HTR-8/SVneo (cell line): ENCODE measurements at places on chromosomes 1 and 21.

GRCh38 chr1:153431002-153431401 is 14.7 kb downstream of the S100A7A start:
- DNase-seq = no peak

DNA sequence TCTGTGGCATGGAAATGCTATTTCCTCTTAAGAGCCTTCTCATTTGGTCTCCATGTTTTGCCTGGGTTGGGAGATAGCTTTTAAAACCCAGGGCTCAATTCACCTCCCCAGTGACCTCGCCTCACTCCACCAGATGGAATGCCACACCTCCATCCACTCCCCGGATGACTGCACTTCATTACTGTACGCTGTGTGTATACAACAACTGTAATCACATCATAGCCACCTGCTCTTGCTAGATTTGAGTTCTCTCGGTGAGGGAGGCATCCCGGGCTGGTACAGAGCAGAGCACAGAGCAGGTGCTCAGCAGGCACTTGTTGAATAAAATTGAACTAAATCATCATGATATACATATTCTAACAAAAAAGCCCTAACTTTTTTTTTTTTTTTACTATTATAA is 26.0 kb downstream of the SDE2 start:
- DNase-seq = no peak

GRCh38 chr1:244952940-244953339 is 88.6 kb upstream of the HNRNPU start:
- DNase-seq = no peak

GRCh38 chr1:34926156-34926555 is 3.3 kb downstream of the DLGAP3 start:
- no peak for DNase-seq

DNA sequence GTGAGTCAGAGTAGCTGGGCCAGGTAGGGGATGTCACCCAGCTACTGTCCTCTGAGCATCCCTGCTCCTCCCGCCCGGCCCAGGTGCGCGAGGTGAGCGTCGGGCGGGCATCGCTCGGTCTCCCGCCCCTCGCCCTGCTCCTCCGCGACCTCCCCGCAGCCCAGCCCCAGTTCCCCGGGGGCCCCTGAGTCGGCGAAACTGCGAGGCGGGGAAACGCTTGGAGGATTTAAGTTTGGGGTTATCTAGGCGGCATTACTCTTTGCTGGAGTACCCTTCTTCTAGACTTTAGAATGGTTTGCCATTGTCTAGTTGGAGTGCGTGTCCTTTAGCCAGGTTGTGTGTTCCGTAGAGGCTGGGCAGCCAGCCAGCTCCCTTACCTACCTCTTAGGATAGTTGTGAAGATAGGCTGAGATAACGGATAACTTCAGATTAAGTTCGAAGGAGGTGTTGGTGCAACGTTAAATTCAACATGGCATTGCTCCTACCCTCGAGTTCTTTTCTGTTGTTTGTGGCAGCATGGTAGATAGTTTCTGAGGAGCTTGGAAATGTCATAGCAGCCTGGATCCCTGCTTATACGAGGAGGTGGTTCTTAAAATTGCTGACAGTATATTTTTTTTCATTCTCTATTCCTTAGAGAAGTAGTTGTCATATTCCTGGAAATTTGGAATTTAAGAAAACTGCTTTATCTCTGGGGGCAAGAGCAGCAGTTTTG is 697 bp downstream of the AGO3 start:
- no peak for DNase-seq

DNA sequence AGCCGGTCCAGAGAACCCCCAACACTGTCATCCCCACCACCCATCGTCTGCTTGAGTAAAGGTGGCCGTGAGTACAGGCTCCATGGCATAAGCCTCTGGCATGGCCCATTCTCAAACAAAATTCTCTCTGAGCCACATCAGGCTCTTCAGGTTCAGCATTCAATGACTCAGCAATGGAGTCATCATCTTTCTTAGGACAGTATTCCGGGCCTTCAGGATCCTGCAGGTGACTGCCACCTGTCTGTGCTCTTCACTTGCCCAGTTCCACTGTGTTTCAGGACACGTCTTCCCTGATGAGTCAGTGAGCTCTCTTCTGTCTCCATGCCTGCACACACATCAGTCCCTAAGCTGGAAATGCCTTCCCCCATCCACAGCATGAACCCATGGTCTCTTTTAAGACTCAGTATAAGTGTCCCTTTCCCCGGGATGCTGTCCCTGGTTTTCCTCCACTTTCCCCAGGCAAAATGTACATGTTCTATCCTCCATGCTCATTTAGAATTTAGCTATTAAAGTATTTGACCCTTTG is 81.1 kb upstream of the FGGY start:
- DNase-seq = no peak

DNA sequence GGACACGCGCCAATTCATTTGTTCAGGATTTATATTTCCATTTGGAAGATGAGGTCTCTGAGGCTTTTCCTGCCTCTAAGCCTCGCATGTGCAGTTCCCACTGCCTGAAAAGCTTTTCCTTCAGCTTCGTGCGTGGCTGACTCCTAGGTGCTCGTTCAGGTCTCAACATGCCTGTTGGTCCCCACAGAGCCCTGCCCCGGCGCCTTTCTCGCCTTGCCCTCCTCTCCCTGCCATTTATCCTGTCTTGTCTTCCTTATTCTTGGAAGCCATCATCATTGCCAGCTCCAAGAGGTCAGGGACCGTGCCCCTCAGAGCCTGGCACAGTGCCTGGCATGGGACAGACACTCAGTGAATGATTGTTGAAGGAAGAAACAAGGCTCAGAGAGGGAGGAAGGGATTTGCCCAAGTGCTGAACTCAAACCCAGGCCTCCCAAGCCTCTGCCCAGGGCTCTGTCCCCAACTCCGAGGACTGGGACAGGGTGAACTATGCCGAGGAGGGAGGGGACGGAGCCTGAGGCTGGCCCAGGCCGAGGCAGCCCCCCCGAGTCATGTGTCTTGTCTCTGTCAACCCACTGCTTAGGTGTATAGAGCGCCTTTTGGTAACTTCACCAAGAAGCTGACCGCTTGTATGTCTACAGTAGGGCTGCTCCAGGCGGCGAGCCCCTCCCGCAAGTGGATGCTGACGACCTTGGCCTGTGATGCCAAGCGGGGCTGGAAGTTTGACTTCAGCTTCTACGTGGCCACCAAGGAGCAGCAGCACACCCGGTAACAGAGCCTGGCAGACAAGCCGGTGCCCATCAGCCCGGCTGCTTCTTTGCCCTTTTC is 47.3 kb downstream of the DISP3 start:
- no peak for DNase-seq

DNA sequence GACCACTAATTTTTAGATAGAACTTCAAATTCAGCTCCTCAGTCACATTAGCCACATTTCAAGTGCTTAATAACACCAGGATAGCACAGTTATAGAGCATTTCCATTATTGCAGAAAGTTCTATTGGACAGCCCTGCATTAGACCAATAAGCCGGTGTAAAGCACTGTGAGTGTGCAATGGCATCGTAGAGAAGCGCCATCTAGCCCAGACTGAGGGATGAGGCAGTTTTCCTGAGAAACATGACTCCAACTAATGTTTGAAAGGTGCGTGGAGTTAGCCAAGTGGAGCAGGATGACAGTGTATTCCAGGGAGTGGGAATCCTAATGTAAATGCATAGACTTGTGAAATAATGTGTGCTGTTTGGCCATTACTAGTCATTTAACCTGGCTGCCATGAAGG is 7.7 kb downstream of the RPE65 start:
- no peak for DNase-seq

GRCh38 chr1:22350171-22350923 is 101.3 kb upstream of the ZBTB40 start:
- DNase-seq = no peak

DNA sequence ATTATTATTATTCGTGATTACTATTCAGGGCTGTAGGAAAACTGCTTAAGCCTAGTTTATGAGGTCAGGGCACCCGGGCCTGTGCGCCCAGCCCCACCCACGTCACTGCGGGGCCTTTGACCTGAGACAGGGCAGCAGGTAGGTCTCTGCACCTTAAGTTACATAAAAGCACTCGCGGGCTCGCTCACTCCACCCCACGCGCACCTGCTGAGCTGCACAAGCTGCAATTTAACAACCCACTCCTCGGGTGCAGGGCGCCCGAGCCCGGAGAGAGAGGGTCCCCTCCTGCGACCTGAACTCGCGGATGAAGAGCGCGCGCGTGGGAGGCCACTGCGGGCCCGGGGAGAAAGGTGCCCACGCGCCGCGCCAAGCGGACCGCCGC is 477 bp downstream of the ICMT start:
- DNase-seq = no peak

DNA sequence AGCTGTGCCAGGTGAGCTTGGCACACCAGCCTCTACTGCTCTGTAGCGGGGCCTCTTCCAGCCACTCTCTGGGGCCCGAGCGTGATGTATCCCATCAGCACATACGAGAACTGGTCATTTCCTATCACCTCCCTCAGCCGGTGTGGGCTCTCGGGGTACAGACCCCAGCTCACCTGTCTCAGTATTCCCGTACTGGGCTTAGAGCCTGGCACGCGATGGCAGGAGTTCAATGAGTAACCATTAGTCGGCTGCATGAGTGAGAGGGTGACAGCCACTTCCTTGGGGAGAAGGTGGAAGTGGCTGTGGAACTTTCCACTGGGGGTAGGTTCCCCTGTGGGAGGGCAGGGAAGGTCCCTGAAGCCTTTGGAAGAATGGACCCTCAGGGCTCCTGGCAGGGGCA is 46.1 kb downstream of the ECE1 start:
- DNase-seq = no peak

- no peak for DNase-seq
Measured at GRCh38 chr1:222250376-222250775, 297.5 kb downstream of the HHIPL2 start.

- no peak for DNase-seq
Measured at GRCh38 chr1:10361515-10361914, 37.3 kb upstream of the PGD start.

DNA sequence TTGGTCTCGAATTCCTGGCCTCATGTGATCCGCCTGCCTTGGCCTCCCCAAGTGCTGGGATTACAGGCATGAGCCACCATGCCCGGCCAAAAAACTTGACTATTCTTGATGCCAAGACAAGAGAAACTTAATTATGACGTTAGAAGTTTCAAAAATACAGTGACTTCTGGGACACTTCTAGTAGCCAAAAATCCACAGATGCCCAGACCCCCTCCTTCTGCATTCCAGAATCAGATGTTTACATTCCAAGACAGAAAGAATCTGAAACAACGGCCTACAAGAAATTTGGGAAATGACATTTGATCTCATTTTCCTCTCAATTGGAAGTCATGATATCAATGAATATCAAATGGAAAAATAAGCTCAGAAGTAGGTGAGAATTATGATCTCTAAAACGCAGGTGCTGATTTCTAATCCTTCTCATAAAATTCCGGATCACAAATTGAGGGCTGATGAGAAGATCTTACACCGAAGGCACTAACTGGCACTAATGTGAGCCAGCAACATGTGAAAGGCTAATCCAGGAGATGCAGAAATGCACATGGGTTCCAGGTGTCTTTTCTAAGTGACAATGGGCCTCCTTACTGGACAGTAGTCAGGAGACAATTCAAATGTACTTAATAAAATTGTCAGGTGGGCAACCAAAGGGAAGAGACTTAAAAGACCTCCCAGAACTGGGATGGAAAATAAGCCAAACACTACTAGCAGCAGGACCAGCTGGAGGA is 5.5 kb downstream of the RAB29 start:
- DNase-seq = no peak

DNA sequence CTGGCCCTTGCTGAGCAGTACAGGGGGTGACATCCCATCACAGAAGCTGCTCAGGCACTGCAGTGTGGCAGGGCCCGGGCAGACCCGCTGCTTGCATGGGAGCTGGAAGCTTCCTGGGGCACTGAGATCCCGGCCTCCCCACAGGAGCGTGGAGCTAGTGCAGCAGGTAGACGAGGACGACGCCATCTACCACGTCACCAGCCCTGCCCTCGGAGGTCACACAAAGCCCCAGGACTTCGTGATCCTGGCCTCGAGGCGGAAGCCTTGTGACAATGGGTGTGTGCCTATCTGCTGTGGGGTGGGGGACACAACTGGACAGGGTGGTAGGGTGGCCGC is 16.4 kb downstream of the FAM151A start:
- DNase-seq = no peak

DNA sequence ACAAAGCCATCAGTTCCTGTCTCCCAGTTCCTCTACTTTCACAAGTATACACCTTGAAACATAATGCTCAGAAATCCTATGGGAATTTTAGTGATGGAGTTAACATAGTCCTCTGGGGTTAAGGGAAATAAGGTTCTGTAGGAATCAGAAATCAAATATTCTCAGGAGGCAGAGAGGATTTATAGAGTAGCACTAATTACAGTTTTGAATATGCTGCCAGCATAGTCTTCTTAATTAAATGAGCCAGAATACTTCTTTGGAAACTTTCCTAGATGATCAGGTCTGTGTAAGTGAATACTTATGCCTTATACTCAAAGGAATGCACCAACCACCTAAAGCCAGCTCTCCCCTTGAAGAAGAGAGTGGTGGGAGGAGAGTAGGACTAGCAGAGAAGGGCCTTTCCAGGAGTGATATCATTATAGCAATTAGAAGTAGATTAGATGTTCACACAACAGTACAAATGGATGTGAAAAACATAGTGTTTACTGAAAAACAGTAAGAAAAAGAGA is 31.4 kb upstream of the DIRAS3 start:
- no peak for DNase-seq

DNA sequence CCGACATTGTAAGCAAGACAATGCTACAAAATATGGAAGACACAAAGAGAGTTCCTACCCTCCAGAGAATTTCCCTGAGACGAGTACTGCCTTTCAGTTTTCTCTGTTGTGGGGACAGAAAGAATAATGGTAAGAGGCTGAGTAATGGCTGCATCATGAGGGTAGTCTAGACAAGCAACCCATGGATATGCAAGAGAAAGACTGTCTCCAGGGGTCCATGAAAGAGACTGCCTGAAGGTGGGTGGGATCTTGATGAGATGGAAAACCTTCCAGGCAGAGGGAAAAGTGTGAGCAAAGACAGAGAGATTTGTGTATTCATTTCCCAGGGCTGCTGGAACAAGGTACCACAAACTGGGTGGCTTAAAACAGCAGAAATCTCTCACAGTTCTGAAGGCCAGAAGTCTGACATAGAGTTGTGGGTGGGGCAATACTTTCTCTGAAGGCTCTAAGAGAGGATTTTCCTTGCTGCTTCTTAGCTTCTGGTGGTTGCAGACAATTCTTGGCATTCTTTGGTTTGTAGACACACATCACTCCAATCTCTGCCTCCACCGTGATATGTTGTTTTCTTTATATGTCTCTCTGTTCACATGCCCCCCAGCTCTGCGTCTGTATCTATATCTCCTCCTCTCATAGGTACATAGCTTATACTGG is 41.4 kb downstream of the ANP32E start:
- no peak for DNase-seq

DNA sequence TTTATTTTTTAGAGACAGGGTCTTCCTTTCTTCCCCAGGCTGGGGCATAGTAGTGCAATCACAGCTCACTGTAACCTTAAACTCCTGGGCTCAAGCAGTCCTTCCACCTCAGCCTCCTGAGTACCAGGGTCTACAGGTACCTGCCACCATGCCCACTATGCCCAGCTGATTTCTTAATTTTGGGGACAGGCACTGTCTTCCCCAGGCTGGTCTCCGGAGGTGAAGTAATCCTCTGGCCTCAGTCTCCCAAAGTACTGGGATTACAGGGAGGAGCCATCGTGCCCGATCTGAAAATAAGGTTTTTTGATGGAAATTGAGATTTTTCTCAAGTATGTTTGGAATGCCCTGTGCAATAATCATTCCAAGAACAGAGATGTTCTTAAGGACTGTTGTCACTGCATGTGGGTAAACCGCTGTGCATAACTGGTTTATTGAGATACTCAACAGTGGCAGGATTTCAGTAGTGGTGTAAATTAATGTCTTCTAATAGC is 934 bp upstream of the MSH4 start:
- no peak for DNase-seq

GRCh38 chr1:178774263-178774662 is 49.2 kb downstream of the RALGPS2 start:
- DNase-seq = no peak

- no peak for DNase-seq
Measured at GRCh38 chr1:34736692-34737091, 18.2 kb upstream of the GJB5 start.
